Keratinocyte (primary cell): ENCODE measurements at places on chromosomes 7 and 10.

- DNase-seq, result no peak
These were observed 106.4 kb upstream of the ARMC3 start for GRCh38 chr10:22821501-22821900.

DNA sequence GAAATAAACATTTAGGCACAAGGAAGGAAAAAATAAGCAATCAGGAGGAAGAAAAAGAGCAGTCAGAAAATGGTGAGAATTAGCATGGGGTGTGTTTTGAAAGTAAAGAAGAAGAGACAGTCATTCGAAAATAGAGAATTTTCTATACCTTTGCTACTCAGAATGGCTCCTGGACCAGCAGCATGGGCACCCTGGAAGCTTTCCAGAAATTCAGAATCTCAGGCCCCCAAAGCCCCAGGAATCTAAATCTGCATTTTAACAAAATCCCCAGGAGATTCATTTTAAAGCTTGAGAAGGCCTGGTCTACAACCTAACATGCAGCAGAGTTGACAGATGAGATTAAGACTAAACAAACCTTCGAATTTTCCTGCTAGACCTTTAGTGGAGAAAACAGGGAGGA lies 131.2 kb upstream of the HDAC9 start:
- no peak for DNase-seq

DNA sequence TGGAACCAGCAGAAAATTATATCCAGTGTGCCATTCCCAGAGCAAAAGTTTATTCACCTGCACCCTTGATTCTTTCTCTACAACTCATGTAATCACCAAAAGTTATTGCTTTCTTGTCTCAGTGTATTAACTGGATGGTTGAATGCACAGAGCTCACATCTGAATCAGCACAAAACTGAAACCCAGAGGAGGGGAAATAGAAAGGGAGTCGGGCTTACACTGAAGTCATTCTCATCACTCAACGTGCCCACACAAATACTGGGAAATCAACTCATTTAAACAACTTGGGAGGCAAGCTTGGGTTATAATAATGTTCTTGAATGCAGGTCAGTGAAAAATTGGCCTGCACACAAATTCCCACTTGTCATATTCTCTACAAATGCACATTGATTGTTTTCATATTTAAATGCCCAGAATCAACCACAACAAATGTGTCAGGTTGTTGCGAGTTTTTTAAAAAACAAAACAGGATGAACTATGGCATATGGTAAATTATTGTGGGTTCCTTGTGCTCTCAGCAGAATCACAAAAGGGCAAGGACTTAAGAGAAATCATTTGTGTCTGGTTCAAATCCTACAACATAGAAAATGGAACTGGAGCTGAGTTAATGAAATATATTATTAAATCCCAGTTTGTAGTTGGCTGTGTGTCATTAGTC lies 125.9 kb upstream of the NOBOX start:
- no peak for DNase-seq

- DNase-seq, result no peak
These were observed 20.8 kb upstream of the PRTFDC1 start for GRCh38 chr10:24973163-24973562.

GRCh38 chr7:113809581-113809980 lies 109.2 kb downstream of the PPP1R3A start:
- DNase-seq, result no peak

DNA sequence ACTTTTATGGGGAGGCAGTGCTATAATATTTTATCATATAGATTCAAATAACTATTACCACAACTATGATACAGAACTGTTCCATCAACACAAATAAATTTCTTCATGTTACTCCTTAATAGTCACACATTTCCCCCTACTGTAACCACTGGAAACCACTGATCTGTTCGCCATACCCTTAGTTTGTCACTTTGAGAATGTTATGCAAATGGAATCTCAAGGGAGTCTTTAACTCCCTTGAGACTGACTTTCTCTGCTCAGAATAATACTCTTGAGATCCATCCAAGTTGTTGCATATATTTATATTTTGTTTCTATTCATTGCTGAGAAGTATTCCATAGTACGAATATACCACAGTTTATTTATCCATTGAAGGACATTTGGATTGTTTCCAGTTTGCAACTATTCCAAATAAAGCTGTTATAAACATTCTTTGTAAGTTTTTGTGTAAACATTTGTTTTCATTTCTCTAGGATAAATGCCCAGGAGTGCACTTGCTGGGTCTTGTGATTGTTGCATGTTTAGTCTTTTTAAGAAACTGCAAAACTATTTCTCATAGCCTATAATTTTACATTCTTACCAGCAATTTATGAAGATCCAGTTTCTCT lies 19.7 kb upstream of the PON2 start:
- no peak for DNase-seq

GRCh38 chr10:73989594-73990150 lies 8.2 kb upstream of the VCL start:
- DNase-seq, result no peak

DNA sequence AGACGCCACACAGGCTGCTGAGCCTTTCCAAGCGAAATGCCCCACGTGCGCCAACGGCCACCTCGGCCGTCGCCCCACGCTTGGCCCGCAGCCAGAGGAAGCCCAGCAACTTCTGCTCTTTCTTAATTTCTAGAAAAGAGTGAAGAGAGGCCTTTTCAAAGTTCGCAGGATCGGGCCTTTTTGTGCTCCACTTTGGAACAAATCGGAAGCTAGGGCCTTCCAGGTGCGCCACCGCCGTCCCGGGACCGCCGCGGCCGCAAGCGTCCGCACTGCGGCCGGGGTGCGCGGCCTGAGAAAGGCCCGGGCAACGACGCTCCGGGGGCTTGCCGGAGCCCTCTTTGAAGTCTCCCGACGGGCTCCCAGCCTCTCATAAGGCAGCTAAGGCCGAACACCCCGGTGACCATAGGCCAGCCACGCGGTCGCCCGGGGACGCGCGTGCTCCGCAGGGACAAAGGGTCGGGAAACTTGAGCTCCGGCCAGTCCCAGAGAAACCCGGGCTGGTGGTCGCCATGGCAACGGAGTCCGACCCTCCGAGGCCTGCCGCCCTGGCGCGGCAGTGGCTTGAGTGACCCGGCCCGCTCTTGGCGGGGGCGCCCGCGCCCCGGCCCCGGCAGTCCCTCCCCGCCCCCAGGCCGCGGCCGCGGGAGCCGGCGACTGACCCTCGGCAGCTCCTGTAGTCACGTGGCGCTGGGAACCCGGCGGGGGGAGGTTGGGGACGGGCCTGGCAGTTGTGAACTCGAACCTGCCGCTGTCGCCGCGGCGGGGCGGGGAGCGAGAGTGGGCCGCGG lies at the start of gene REPIN1:
REPIN1 (plus strand) TSS at position 727 of the 788 bp plus-strand sequence. CDS start 890 bp downstream, outside the sequence.
- no peak for DNase-seq

- DNase-seq, result no peak
These were observed 10.5 kb upstream of the ENTPD1 start for GRCh38 chr10:95745501-95745900.

GRCh38 chr7:116970238-116970910 lies 17.1 kb downstream of the ST7 start:
- no peak for DNase-seq

DNA sequence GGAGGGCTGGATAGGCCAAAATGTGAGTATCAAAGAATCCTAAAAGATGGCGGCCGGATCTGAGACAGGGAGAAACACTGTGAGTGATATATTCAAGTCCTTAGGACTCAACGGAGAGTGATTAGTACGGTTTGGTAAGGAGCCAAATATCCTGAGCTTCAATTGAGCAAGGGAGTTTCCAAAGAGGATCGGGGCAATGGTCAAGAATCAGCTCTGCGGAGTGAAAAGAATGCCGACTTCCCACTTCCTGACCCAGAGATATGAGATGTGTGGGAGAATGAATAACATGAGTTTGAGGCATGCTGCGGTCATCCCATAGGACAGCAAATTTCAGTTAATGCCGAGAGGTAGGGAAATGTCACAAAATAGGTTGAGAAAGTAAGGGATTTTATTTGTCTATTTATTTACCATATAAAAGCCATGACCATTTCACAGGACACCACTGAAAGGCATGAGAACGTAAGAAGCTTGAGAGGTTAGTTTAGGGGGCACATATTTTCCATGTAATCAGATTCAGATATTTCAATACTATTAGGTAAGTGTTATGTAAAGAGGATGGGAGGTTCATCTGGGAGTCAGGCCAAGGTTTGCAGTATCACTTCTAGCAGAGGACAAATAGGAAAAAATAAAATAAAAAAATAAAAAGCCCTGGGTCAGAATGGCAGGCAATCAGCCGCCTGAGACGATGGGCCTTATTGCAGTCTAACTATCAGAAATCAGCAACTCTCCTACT lies 165.6 kb downstream of the HGF start:
- DNase-seq, result no peak

DNA sequence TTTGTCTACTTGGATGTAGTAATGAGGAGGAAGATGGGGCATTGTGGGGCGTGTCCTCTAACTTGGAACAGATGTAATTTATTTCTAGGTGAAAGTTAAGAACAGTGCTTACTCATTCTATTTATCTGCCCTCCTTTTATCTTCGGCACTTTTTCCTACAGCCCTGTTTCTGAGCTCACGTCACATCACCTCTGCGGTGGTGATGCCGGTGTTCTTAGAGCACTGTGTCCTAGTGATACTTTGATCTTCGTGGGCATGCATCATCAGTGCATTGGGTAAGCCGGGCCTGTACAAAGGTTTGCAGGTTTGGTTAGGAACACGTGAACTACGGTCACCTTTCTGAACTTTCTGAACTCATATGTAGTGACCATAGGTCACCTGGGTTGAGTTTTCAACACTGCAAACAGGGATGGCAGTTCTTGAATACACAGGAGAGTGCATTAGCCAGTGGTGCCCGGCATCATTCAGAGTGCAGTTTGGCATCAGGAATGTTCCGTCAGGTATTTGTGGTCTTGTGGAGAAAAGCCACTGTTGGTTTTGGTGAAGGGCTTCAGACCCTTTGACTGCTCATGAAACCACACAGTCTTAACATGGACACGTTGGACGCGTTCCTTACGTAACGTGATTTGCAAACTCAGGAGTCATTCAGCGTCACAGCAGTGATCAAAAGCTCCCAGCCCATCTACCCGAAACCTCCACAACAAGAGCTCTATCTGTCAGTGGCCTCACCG lies 5.6 kb downstream of the POR start:
- no peak for DNase-seq

- no peak for DNase-seq
These were observed 14.0 kb downstream of the C10orf88 start for GRCh38 chr10:122939856-122940543.

DNA sequence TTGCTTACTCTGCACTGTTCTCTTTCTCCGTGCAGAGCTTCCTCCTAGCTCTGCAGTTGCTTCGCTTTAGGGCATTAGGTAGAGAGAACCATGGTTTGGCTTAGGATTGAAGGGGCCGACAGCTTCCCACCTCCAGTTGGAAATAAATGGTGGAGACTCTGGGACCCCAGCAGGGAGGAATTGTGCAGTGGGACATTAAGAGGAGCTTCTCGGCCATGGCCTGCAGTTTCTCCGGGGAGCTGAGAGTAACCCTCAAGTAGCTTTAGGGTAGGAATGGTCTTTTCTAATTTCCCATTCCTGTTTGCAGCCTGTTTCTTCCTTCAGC lies 1.2 kb downstream of the SUFU start:
- no peak for DNase-seq

DNA sequence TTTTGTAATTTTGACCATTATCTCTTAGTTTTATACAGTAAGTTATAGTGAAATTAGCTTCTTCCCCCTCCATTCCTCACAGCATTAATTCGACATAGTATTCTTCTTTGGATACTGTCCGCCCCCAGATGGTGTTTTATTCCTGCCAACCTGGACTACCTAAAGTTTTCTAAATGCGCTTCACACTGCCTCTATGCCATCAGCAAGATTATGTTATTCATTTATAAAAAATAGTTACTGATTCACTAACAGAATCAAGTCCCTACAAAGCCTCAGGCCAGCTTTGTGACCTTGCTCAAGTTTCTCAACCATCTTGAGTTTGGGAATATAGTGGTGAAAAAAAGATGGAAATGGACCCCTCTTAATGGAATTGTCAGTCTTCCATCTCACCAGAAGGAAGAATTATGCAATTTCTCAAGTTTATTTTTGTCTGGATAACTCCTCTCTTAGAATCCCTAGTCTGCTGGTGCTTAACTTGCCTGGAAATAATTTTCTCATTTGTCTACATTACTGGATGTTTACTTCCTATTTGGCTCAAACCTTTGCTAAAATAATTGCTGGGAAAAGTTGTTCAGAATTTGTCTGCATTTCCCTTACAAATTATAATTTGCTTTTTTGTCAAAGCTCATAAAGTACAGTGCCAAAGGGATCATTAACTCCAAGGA lies 16.7 kb upstream of the FGL2 start:
- DNase-seq, result no peak

- DNase-seq, result no peak
These were observed 637.2 kb downstream of the POM121L12 start for GRCh38 chr7:53672681-53673080.

GRCh38 chr7:6268023-6268900 lies 4.2 kb downstream of the CYTH3 start:
- DNase-seq, result no peak

DNA sequence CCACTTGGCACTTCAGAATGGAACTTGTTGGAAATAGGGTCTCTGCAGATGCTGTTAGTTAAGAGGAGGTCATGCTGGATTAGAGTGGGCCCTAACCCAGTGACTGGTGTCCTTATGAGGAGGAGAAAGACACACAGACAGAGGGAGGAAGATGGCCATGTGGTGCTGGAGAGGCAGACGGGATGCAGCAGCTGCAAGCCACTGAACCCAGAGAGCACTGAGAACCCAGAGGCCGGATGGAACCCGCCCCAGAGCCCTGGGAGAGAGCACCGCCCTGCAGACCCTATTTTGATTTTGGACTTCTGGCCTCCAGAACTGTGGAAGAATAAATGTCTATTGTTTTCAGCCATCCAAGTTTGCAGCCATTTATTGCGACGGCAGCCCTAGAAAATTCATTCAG lies 58.0 kb upstream of the EBF3 start:
- no peak for DNase-seq

DNA sequence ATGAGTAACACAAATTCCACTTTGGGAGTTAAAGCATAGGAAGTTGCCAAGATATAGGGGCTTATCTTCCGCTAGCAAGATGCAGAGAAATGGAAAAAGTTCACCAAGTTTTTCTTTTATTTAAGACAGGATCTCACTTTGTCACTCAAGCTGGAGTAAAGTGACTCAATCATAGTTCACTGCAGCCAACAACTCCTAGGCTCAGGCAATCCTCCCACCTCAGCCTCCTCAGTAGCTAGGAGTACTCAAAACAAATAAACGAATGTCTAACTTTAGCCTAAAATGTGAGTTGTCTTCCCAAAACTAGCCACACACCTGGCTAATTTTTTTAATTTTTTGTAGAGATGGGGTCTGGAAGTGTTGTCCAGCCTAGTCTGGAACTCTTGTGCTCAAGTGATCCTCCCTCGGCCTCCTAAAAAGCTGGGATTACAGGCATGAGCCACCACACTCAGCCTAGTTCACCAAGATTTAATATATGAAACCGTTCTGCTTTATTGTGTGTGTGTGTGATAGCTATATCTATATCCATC lies 9.9 kb downstream of the VIM start:
- no peak for DNase-seq
